ENCODE measurements at places on chromosomes 3 and 15.

GRCh38 chr3:30696403-30696819, 90.0 kb downstream of the TGFBR2 start:
- DNase-seq: no peak

DNA sequence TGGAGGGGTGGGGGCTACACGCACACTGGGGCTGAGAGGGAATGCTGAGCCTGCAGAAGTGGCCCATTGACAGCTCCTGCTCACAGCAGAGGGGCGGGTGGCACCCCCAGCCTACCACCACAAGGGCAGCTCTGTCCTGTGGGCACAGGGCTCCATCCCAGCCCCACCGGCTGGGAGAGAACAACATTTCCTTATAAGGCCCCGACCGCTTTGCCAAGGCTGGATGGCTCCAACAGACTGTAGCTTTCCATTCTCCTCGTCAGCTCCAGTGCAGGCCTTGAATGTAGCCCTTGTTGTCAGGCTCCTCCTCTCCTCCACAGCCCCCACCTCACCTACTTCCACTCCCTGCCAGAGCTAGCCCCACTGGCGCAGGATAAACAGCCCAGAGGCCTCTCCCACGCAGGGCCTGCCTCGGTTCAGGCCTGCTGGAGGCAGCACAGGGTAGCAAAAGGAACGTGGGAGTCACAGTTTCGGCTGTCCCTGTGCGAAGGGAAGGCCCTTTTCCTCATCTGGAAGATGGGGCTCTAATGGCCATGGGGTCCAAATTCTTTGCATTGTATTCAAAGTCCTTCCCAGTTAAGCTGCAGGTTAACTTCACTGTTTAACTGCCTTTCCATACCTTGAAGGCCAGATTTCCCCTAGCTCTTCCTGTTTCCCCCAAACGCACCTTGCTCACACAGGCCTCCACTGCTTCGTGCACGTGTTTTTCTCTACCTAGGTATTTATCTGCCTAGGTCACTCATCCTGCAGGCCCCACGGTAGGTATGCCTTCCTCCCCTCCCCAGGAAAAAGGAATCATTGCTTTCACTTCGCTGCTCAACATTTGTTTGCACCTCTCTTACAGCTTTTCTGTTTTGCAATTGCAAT, 101.6 kb upstream of the LPP start:
- DNase-seq: no peak

- no peak for DNase-seq
Observed at GRCh38 chr15:64082757-64083156, 10.9 kb downstream of the CIAO2A start.

- no peak for DNase-seq
Observed at GRCh38 chr3:114834175-114834940, 312.7 kb downstream of the ZBTB20 start.

DNA sequence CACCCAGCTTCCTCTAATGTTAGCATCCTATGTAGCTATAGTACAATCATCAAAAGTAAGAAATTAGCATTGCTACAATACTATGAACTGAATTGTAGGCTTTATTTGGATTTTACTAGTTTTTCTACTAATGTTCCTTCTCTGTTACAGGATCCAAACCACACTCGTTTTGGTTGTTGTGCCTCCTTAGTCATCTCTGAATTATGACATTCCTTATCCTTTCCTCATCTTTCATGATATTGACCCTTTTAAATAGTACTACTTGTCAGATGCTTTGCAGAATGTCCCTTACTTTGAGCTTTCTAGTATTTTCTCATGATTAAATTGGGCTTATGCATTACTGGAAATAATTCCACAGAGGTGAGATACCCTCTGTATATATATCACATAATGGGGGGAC, 265.4 kb downstream of the VPS13C start:
- no peak for DNase-seq

DNA sequence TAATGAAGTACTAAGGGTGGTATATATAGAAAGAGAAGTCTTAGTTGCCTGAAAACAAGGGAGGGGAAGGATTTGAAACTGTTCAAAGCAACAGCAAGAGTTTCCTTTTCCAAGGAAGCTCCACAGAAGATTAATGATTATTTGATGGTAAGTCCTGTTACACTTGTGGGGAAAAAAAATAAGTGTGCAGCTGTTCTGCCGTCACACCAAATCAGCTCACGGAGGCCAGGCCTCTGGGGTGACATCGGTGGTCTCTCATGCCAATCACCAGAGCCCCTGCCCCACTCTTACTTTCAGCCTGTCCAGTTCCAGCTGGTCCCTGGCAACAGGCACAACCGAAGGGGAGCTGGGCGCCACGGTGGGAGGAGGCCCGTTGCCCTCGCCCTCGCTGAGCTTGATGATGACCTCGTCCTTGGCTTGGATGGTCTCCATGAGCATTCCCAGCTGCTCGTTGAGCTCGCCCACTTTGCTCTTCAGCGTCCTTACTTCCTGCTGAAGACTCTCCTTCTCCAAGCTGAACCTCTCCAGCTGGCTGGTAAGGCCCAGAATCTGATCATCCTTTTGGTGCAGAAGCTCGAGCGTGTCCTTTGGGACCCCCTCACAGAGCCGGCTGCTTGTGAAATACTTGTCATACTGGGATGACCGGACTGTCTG, 53.5 kb downstream of the TBC1D2B start:
- no peak for DNase-seq
